Hematopoietic multipotent progenitor cell (in vitro differentiated cells): ENCODE measurements at places on chromosomes 3 and 15. TPM values are rescaled to one million over a fixed set of nuclear protein-coding genes. Genes with fewer than 3 reads are reported as not detected.
A peak's percentile ranks its signal among the peaks of the same experiment; 100 is the strongest.

The MNS1 gene
- total RNA-seq: 0.27 TPM

The TMEM207 gene
- total RNA-seq: not detected

- DNase-seq: peak; percentile 18
These were observed 799.8 kb downstream of the NSUN3 start for GRCh38 chr3:94862703-94863102.

The SNTN gene
- not detected for total RNA-seq

DNA sequence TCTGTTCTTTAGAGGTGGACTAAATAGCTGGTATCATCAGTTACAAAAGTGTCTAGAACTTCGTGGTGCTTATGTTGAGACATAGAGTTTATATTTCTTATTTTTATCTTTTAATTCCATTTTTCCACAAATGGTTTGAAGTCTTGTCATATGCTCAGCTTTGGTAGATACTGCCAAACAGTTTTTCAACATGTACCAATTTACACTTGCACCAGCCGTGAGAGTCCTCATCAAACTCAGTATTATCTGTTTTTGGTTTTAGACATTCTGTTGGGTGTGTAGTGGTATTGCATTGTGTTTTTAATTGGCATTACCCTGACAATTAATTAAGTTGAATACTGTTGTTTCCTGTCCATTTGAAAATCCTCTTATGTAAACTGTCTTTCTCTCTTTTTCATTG is 16.7 kb downstream of the ISLR2 start:
- no peak for DNase-seq

GRCh38 chr3:149104484-149104883 is 18.2 kb upstream of the HLTF start:
- no peak for DNase-seq

The CNTN3 gene
- total RNA-seq: not detected

DNA sequence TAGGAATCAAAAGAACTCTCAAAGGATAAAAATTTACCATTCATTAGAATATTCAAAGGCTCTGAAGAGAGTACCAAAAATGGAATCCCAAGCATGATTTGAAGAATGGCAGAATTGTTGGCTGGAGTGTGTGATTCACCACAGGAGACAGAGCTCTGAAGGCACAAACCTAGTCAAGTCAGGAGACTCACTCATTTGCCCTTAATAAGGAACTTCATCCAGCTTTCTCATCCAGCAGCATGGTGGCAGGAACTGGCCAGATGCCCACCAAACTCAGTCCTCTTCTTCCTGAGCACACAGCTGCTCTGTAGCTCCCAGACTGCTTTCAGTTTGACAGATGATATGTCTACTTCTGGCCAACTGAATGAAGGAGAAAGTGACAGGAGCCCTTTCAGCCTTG is 16.5 kb upstream of the HEG1 start:
- DNase-seq: no peak

The GATM gene
- 23.2 TPM for total RNA-seq

DNA sequence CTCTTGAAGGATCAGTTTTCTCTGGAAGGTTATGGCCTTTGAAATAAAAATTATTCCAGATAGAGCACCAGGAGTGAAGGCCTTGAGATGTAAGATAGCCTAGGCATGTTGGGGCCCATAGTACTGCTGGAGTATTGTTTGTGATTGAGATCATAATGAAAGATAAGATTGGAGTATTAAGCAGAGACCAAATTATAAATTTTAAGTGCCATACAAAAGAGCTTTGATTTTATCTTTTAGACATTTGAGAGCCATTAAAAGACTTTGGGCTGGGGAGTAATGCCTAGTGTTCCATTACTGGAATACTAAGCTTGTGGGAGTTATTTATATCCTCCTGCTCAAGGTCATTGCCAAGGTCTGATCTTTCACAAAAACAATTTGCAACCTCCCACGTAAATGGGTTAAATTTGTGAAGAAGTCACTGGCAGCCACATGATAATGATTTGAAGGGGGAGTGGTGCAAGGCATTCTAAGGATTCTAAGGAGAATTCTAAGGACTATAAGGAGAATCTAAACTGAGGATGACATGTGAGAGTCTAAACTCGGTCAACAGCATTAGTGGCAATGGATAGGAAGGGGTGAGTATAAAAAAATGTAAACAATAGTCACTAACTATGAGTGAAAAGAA is 12.8 kb downstream of the ELL3 start:
- DNase-seq: no peak
